Activated B cell treated with CpG ODN at 0.5 μM for 24 hours (primary cell): ENCODE measurements at places on chromosomes 16 and 17.

DNA sequence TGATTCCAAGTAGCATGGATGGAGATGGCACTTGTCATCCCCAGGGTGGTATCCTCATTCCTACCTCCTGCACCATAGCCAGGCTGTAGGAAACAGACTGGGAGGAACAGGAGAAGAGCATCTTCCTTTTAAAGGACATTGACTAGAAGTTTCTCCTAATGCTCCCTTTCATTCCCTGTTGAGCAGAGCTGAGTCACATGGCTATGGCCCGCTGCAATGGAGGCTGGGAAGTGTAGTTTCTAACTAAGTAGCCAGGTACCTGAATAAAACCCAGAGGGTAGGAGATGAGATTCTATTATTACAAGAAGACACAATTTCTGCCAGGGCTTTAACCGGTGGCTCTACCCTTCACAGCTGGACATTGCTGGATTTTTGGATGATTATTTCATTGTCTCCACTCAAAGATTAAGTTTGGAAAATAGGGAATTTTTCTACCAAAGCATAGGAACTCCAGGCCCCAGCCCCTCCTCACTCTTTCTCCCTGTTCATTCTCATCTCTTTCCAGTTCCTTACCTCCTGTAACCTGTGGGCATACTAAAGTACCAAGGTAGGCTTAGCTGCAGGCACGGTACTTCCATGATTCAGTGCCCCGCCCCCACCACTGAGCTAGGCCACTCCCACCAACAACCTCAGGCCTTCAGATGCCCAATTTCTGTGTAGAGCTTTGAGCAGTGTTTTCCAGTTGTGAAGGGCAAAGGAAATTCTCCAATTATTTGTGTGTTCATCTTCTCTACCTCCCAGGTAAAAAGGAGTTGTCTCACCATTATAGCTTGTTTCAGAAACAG lies 378.3 kb downstream of the CDH13 start:
- no peak for DNase-seq

DNA sequence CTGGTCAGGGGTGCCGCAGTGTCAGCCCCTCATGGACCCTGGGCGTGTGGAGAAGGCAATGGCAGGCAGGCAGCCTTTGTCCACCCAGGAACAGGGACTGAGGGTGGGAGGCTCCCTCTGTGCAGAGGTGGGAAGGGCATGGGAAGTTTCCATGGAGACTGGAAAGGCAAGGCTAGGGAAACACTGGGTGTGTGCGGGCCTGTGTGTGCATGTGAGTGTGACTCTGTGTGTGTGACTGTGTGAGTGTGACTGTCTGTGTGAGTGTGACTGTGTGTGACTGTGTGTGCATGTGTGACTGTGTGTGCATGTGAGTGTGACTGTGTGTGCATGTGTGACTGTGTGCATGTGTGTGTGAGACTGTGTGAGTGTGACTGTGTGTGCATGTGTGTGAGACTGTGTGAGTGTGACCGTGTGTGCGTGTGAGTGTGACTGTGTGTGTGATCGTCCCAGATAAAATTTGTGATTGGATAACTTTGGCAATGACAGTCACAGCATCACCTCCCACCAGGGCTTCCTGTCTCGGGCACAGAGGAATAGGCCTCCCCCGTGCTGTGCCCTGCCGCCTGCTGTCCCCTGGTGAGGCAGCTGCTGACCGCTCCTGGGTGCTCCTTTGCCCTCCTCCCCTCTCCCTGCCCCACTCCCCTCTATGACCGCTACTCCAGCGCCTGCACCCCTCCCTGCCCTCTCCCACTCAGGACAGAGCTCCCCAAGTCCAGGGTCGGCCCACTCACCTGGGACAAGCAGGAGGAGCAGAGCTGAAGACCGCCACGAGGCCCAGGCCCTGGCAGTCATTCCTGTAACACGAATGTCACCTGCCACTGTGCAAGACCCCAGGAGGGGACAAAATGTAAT lies 698 bp downstream of the CD300C start:
- no peak for DNase-seq

- DNase-seq, result peak; percentile 75
Observed at GRCh38 chr16:88978608-88979346, 1.8 kb upstream of the CBFA2T3 start.

GRCh38 chr16:1026057-1026783 lies 44.6 kb downstream of the SOX8 start:
- no peak for DNase-seq

DNA sequence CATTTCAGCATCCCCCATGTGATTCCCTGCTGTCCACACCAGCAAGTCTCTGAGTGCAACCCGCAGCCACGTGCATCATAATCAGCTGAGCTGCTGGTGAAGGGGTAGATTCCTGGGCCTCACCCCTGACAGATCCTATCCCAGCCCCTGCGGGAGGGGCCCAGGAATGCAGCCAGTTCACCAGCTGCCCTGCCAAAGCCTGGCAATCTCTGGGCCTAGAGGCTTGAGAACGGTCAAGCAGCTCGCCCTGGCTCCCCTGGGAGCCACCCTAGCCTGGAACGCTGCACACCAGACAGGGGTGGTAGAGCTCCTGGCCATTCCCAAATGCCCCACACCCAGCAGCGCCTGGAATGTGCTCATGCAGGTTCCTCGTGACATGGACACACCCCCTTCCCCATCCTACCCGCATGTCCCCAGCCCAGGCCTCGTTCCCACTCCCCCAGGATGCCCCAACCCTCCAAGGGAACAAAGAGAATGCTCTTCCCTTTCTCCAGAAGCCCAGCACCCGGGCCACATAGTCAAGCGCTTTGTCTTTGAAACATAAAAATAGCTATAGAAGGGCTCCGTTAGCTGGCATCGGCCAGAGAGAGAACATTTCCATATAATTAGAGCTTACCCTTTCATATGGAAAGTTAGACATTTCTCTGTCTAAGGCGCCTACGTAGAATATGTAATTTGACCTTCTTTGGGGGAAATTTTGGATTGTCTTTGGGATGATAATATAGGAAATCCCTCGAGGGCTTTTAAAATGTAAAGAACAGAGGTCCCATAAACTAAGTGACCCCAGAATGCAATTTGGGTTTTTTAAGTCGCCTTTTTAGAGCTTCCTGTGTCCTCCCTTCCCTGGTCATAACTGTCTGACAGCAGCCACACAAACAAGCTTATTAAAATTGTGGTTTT lies 3.4 kb downstream of the CEP295NL start:
- DNase-seq, result no peak

DNA sequence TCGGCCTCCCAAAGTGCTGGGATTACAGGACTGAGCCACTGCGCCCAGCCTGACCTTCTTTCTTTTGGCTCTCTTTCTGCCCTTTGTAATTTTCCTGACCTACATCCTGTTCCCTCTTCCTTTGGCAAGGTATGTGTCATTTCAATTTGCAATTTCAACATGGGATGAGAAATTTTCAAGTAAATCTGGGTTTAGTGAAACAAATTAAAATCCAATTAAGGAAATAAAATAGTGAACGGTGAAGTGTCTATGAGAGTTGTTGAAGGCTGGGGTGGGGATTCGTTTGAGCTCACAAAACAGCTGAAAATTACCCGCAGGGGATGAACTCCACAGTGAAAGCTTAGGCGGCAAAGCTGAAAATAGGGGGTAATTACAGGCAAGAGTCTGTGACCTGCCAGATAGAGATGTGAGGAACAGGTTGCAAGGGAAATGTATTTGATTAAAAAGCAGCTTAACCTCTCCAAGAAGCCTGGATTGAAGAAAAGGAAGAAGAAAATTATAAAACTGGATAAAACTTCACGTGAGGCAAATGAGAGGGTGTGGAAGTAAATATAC lies 277.7 kb downstream of the UTP18 start:
- no peak for DNase-seq

DNA sequence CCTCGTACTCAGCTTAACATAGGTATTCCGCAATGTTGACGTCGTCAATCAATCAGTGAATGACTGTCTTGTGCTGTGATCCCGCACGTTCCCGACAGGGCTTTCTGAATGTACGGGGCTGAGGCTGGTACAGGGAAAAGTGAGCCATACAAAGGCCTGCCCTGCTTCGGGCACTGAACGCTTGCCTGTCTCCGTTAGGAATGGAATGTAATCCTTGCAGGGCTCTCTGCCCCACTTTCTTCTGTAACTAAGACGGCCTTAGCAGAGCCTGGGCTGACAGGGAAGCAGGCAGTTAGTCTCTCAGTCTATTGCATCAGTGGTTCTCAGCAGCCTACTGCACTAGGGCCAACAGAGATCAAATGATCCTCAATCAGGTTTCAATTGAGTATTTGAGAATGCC lies 16.2 kb upstream of the MYH3 start:
- no peak for DNase-seq

GRCh38 chr17:28252436-28252835 lies 66.6 kb upstream of the TMEM97 start:
- no peak for DNase-seq

GRCh38 chr16:84379008-84379708 lies 10.8 kb downstream of the ATP2C2 start:
- DNase-seq, result no peak

- DNase-seq, result no peak
Observed at GRCh38 chr17:63558441-63558840, 8.2 kb downstream of the DCAF7 start.

- DNase-seq, result no peak
Observed at GRCh38 chr16:85936816-85937215, 37.9 kb downstream of the IRF8 start.

GRCh38 chr17:33291248-33292200 lies 1.6 kb downstream of the ASIC2 start:
- DNase-seq, result no peak

- DNase-seq, result no peak
Observed at GRCh38 chr17:13531721-13532120, 70.0 kb downstream of the HS3ST3A1 start.

GRCh38 chr16:50659806-50660205 lies 21.3 kb downstream of the SNX20 start:
- DNase-seq, result no peak

GRCh38 chr16:2969545-2970521 lies 685 bp downstream of the PAQR4 start:
- peak; percentile 53 for DNase-seq

DNA sequence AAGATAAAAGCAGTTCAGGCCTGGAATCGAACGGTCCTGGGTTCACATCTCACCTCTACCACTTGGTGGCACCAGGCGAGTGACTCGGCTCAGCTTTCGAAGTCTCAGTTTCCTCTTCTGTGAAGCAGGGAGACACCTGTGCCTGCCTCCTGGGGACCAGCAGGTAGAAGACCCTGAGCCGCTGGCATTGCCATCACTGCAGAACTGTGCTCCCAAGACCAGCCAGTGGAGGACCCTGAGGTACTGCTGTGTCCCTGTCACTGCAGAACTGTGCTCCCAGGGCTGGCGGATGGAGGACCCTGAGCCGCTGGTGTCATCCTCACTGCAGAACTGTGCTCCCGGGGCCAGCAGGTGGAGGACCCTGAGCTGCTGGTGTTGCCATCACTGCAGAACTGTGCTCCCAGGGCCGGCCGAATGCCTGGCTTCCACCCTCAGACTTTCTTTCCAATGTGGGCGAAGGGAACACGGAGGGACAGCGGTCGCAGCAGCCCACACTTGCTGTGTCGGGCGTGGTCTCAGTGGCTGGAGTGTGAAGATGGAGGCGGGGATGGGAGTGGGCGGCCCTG lies 8.7 kb upstream of the SLC7A5 start:
- DNase-seq, result no peak

GRCh38 chr16:9402293-9402860 lies 310.9 kb downstream of the HAPSTR1 start:
- no peak for DNase-seq

DNA sequence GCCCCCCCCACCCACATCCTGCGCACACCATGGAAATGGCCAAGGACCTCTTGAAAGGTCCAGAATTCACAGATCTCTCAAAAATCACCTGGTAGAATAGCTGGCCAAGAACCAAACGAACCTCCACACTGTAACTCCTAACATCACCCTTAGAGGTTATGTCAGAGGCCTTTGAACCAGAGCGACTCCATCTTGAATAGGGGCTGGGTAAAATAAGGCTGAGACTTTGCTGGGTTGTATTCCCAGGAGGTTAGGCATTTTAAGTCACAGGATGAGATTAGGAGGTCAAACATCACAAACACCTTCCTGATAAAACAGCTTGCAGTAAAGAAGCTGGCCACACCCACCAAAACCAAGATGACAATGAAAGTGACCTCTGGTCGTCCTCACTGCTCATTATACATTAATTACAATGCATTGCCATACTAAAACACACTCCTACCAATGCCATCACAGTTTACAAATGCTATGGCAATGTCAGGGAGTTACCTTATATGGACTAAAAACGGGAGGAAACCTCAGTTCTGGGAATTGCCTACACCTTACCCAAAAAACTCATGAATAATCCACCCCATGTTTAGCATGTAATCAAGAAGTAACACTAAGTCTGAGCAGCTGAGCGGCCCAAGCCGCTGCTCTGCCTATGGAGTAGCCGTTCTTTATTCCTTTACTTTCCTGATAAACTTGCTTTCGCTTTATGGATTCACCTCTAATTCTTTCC lies 34.8 kb downstream of the SYCE1L start:
- no peak for DNase-seq

- DNase-seq, result no peak
Observed at GRCh38 chr17:47223460-47223859, 14.3 kb downstream of the MYL4 start.

GRCh38 chr17:27547301-27547683 lies 83.7 kb upstream of the LGALS9 start:
- DNase-seq, result no peak

- DNase-seq, result no peak
Observed at GRCh38 chr17:60170835-60171752, 21.3 kb downstream of the CA4 start.

GRCh38 chr16:70766658-70767057 lies 34.3 kb downstream of the VAC14 start:
- no peak for DNase-seq

- DNase-seq, result no peak
Observed at GRCh38 chr16:85798283-85798776, 1.0 kb downstream of the EMC8 start.

GRCh38 chr16:85539629-85540291 lies 73.4 kb upstream of the GSE1 start:
- no peak for DNase-seq

DNA sequence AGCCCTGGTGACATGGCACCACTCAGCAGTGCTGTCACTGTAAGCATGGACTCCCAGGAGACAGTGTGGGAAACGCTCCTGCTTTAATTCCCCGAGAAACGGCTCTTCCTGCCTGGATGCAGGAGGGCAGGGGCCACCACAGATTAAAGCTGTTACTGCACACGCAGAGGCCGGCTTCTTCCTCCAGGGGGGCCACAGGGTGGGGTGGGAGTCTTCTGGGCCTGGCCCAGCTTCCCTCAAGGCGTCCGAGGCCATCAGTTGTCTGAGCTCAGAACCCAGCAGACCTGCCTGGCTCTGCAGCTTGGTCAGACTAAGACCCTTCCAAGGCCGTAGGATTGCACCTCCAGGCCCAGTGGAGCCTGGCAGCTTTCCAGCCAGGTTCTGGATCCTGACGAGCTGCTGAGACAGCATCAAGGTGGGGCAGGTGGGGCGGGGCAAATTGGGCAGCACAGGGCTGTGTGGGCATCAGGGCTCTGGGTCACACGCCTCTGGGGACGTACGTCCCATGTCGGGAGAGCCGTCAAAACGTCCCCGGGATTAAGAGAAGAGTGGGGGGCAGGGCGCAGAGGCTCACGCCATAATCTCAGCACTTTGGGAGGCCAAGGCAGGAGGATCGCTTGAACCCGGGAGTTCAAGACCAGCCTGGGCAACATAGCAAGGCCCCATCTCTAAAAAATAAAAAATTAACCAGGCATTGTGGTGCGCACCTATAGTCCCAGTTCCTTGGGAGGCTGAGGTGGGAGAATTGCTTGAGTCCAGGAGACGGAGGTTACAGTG lies 5.0 kb upstream of the CAPN15 start:
- no peak for DNase-seq
